ENCODE measurements at places on chromosomes 12 and 14. TPM values are rescaled to one million over a fixed set of nuclear protein-coding genes. Genes with fewer than 3 reads are reported as not detected.

The STYK1 gene
- polyA plus RNA-seq = 0.26 TPM

The KRT75 gene
- not detected for polyA plus RNA-seq

The SMCO2 gene
- 1.5 TPM for polyA plus RNA-seq

The TSPAN19 gene
- polyA plus RNA-seq = 7.5 TPM

DNA sequence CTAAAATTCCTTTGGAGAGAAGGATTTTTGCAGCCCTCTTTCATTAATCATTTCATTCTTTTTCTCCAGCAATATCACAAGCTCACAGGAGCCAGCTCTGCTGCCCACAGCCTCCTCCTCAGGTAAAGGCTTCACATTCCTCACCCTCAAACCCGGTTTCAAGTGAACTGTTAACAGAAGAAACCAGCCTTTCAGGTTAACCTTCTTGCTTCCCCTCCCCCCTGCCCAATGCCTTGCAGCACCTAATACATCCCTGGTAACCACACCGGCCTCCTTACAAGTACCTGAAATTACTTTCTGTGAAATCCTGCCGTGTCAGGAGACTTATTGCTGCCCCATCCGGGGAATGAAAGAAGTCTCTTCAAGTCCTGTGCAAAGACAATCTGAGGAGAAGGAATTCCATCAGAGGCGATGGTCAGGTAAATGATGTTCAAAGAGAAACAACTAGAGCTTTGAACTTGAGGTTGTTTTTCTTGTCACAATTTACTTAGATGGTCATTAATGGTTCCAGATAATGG lies 111.2 kb downstream of the MYRFL start:
- no peaks in the 10 kb centered on the region for H3K4me1 ChIP-seq
- DNase-seq = no peak
- H3K27me3 ChIP-seq = no peaks in the 10 kb centered on the region

DNA sequence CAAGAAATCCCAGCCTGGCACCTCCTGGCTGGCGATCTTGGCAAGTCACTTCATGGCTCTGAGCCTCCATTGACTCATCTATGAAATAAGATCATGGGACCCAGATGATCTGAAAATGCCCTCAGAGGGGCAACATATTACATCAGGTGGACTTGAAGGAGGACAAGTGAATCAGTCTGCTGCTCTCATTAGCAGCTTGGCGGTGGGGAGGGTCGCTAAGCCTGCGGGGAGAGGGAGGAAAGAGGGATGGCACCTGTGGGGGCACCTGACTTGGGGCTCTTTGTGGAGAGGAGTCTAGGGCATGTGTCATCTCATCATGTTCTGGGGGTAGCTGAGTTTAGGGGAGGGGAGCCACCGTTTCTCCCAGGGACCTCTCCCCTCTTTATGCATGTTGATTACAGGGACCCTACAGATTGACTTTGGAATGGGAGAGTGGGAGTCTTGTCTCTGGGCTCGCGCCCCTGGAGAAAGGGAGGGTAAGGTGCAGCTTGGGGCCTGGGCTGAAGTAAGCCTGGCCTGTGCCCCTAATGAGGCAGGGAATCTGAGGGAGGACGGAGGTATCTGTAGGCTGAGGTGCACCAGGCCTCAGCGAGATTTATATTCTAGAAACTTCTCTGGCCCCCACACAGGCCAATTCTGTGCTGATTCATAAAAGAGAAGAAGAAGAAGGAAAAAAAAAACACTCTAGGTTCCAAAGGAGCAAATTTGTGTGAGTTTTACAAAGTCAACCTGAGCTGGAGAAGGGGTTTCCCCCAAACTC lies 29.3 kb upstream of the BATF start:
- no peak for DNase-seq
- H3K4me1 ChIP-seq = no peaks in the 10 kb centered on the region
- no peaks in the 10 kb centered on the region for H3K36me3 ChIP-seq
- H3K27me3 ChIP-seq = no peaks in the 10 kb centered on the region
- H3K27ac ChIP-seq = no peak overlapping the region

GRCh38 chr14:104373055-104373854 lies 206.3 kb upstream of the C14orf180 start:
- no peaks in the 10 kb centered on the region for H3K4me1 ChIP-seq
- H3K27me3 ChIP-seq = no peaks in the 10 kb centered on the region
- no peak overlapping the region for H3K27ac ChIP-seq
- H3K36me3 ChIP-seq = no peaks in the 10 kb centered on the region
- no peak overlapping the region for H3K4me3 ChIP-seq

- peaks cover 7% of the 10 kb centered on the region for H3K4me1 ChIP-seq
- DNase-seq = no peak
- no peaks in the 10 kb centered on the region for H3K36me3 ChIP-seq
- no peaks in the 10 kb centered on the region for H3K27me3 ChIP-seq
Observed at GRCh38 chr14:20472536-20473169, 3.4 kb downstream of the PNP start.

DNA sequence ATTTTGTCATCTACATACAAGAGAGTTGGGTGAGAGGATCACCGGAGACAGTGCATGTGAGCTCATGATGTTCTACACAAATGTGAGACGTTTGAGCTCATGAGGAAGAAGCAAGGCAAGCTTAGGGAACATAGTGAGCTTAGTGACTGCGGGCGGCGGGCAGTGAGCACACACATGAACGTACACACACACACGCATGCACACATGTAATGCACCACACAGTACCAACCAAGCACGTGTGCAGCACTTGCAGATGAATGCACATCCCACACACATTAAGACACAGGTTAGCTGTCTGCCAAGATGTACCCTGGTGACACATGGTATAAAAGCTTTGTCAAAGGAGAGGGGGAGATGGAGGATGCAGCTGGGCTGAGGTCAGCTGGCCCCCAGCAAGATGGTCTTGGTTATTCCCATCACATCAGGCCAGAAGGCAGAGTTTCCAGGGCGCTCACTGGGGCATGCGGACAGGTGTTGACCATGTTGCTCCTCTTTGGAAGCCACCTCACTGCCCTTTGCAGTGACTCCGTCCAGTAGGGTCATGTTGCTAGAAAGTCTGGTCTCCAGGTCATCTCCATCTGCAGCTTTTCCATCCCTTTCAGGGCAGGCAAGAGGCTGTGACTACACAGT lies 8.7 kb upstream of the CACNA2D4 start:
- H3K4me1 ChIP-seq = no peaks in the 10 kb centered on the region
- H3K27ac ChIP-seq = no peak overlapping the region
- no peaks in the 10 kb centered on the region for H3K27me3 ChIP-seq
- no peak overlapping the region for H3K4me3 ChIP-seq
- H3K36me3 ChIP-seq = no peaks in the 10 kb centered on the region
- no peak for DNase-seq
